ENCODE measurements at places on chromosomes 2 and 18. TPM values are rescaled to one million over a fixed set of nuclear protein-coding genes. Genes with fewer than 3 reads are reported as not detected.

Gene TEKT4
- not detected for total RNA-seq

Gene ALPG
- not detected for total RNA-seq

Gene UPP2
- not detected for total RNA-seq

Gene ITGB6
- 13.8 TPM for total RNA-seq

Gene SLC39A10
- total RNA-seq: 20.3 TPM

Gene SETBP1
- total RNA-seq: 16.2 TPM

Gene DSC3
- 497 TPM for total RNA-seq

Gene LIMS2
- total RNA-seq: 9.8 TPM

Gene UGT1A10
- total RNA-seq: not detected

Gene LRP1B
- total RNA-seq: 1.6 TPM

DNA sequence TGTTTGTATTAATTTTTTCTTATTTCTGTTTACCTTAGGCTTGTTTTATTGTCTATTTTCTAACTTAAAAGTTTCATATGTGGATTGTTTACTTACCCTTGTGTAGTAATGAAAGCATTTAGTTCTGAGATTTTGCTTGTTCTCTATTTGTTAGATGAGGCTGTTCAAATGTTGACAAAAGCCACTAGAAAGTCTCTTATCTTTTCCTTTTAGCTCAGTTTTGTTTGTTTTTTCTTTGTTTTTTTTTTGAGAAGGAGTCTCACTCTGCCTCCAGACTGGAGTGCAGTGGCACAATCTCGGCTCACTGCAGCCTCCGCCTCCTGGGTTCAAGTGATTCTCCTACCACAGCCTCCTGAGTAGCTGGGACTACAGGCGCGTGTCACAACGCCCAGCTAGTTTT is 30.9 kb downstream of the USP14 start:
- no peak for DNase-seq

DNA sequence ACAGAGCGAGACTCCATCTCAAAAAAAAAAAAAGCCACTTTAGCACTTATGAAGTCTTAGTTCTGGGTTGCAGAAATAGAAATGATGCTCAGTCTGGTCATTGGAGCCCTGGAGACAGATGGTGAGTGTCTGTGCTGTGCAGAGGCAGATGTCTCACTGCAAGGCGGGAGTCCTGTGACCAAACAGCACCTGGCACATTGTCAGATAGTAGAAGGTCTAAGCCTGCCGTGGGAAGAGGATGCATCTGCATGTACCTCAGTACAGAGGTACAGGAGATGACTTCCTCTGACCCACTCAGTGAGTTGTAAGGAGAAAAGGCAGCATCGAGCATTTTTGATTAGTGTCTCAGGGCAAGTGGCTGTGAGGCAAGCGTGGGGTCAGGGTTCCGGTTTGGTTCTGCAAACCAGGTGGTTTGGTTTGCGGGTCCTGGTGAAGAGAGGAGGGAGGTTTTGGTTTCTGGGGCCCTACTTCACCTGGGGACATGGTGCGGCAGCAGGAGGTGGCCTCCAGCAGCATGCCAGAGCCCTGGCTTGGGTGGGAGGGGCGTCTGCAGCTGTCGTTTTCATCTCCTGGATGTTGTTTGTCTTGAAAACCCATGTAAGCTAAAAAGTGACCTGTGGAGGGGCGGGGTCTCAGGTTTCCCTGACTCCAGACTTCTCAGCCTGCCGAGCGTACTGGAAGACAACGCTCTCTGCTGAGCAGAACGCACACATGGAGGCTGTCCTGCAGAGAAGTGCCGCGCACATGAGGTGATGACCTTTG is 3.8 kb downstream of the RBFA start:
- no peak for DNase-seq

DNA sequence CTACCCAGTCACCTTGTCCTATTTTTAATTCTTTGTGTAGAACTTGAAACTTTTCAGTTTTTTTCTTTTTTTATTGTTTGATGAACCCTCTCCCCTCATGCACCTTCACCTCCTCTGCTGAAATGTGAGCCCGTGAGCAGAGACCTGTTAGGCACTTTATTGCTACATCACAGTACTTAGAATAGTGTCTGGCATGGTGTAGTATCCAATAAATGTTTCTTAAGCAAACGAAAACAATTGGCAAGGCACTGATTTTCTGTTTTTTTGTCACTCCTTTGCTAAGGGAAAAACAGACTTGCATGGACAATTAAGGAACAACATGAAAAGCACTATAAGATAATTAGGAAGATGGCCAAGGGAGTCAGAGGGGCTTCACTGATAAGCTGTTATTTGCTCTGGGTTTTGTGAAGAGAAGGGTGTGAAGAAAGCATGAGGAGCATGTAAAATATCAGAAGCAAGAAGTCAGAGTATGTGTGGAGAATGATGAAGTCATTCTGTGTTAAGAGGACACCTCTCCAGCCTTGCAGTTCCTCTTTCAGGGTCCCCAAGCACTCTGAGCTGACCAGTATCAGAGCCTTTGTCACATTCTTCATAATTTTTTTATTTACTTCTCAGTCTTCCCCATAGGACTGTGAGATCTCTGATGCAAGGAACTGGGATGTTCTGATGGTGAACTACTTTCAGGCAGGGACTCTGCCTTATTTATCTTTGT is 99.7 kb upstream of the CAVIN2 start:
- no peak for DNase-seq

GRCh38 chr18:4405965-4406364 is 49.1 kb downstream of the DLGAP1 start:
- DNase-seq: no peak

GRCh38 chr2:218138047-218138446 is 12.2 kb downstream of the CXCR2 start:
- DNase-seq: no peak

GRCh38 chr18:29457316-29457889 is 1280.5 kb upstream of the CDH2 start:
- no peak for DNase-seq

- DNase-seq: no peak
Observed at GRCh38 chr2:23679044-23679443, 247.9 kb downstream of the ATAD2B start.

- no peak for DNase-seq
Observed at GRCh38 chr18:34281722-34282121, 57.0 kb upstream of the NOL4 start.

DNA sequence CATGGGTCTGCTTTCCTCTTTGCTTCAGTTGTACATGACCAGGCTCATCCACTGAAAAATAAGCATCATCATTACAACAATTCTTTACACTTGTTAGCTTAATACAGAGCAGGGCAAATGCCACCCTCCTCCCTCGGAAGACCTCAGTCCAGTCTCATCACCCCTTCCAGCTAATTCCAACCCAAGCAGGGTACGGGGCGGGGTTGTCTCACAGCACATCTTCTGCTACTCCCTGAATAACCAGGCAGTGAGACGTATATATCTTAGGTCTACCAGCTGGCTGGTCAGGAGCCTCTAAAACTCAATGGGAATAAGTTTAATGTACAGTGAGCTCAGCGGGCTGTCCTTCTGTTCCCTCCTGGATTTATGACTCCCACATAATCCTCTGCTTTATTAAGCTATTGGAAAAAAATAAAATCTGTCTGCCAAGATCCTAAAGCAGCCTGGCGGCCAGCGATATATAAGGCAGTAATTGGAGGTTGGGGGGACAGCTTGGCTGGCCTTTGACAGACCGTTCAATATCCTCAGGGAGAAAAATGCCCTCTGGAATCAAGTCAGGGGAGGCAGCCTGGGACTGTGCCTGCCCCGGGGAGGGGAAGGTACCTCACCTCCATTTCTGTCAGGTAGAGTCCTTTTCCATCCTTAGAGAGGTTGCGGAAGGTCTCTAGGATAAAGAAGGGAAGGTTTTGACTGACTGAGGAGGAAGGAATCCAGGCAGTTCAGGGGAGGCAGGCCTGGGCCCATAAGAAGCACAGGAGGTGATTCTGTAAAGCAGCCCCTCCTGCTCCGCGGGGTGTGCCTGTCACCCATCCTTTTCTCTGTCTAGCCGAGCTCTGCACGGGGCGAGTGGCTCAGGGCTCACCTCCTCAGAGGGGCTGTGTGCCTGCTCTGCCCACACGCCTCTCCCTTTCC is 76.3 kb downstream of the CAPN13 start:
- peak; percentile 65 for DNase-seq

GRCh38 chr2:24509840-24510239 is 18.8 kb downstream of the NCOA1 start:
- no peak for DNase-seq

GRCh38 chr2:158486970-158487325 is 30.2 kb downstream of the PKP4 start:
- DNase-seq: no peak

GRCh38 chr18:5311301-5311989 is 15.9 kb upstream of the ZBTB14 start:
- DNase-seq: no peak

DNA sequence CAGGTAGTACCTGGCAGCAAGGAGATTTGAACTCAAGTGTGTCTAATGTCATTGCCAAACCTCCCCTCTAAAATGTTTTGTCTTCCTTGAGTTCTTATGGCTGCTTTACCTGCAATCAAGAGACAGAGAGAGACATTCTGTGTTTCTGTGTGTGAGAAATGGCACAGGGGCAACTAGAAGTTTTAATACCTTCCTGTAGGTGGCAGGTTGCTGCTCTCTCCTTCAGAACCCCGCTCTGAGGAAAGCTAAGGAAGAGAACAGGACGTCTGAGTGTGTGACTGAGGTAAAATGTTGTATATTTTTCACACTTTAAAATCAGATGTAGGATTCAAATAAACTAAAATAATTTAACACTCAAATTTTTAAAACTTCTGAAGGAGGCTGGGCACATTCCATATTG is 19.2 kb downstream of the DTNA start:
- no peak for DNase-seq

DNA sequence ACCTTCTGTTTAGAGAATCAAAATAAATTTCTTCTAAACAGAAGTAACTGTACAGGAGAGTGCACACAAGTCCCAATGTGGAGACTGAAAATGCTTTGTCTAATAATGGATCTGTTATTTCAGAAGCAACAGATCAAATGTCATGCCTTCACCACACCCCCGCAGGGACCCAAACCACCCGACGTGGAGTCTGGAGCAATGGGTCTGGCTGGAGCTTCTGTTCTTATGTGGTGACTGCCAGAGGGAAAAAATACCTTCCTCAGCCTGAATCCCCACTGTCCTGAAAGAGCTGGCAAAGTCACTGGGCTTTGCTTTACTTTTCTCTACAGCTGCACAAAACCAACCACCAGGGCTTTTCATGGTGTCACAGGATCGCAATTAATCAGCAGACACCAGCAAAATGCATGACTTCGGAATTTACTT is 119.0 kb upstream of the ZFP36L2 start:
- DNase-seq: peak; percentile 84

- no peak for DNase-seq
Observed at GRCh38 chr18:9109523-9109922, 7.0 kb downstream of the NDUFV2 start.

GRCh38 chr2:153476491-153476815 is 2.1 kb downstream of the RPRM start:
- no peak for DNase-seq

DNA sequence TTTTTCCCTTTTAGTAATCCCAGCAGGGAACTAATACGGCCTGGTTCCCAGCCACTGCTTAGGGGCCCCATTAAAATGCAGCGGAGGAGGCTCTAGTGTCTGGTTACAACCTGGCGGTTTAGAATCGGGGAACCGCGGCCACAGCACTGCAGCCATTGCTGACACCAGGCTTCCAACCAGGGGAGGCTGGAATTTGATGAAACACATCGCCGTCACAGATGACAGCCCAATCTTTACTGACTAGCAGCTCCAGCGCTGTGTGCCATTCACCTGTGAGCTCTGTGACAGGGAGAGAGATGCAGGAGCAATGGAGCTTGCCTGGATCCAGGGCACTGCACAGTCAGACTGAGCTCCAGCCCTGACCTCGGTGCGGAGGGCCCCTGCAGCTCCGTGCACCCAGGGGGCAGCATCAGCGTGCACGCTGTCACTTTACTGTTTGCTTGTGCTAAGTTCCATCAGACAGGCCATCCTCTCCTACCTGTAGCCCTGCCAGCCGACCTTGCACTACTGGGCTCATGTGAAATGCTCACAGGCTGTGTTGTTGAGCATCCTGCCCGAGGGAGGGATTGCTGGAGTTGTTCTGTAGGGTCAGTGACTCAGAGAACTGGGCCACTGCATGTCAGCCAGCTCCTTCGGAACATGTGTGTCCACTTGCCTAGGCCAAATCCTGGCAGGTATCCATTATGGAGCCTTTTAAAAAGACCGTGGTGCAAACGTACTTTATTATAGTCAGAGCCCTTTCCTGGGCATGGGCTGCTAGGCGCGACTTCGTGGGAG is 203.5 kb downstream of the SEPTIN10 start:
- DNase-seq: no peak

GRCh38 chr18:46946656-46947282 is 29.4 kb downstream of the KATNAL2 start:
- DNase-seq: peak; percentile 81

GRCh38 chr2:111186121-111186715 is 65.5 kb downstream of the BCL2L11 start:
- DNase-seq: no peak

- no peak for DNase-seq
Observed at GRCh38 chr2:222907790-222908441, 47.1 kb downstream of the ACSL3 start.

DNA sequence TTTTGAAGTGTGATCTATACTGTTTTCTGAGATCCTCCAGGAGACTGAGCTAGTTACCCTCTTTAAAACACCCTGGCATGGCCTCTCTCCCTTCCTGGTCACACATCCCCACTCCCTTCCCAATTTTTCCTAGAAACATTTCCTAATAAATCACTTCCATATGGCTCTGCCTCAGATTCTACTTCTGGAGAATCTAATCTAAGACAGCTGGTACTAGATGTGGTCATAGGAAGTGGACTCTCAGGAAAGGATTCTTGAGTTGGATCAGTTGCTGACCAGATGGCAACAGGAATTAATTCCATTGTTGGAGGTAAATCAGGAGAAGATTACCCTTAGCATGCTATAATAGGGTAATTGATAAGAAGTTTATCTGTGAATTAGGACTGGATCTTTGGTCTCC is 310.5 kb downstream of the SATB2 start:
- no peak for DNase-seq

GRCh38 chr2:216666461-216667233 is 28.7 kb downstream of the IGFBP5 start:
- no peak for DNase-seq

GRCh38 chr2:112182581-112183034 is 44.4 kb downstream of the FBLN7 start:
- DNase-seq: no peak

GRCh38 chr2:50748671-50749070 is 283.3 kb downstream of the NRXN1 start:
- DNase-seq: no peak

- DNase-seq: no peak
Observed at GRCh38 chr2:65589667-65590066, 157.3 kb upstream of the SPRED2 start.
